NCI-H774 (cell line): ENCODE measurements at places on chromosomes 6 and 20.
A peak's percentile ranks its signal among the peaks of the same experiment; 100 is the strongest.

DNA sequence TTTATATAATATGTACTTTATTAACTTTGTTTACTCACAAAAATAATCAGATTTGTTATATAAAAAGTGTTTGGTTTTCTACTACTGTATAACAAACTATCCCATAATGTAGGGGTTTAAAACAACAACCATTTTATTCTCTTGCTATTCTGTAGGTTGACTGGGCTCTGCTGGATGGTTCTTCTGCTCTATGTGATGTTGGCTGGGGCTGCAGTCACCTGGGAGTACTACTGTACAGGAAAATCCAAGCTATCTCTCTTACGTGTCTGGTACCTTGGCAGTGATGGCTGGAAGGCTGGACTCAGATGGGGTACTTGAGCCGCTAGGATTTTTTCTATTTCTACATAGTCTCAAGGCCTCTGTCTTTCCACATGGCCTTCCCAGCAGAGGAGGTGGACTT is 44.0 kb upstream of the UBR2 start:
- DNase-seq: no peak

DNA sequence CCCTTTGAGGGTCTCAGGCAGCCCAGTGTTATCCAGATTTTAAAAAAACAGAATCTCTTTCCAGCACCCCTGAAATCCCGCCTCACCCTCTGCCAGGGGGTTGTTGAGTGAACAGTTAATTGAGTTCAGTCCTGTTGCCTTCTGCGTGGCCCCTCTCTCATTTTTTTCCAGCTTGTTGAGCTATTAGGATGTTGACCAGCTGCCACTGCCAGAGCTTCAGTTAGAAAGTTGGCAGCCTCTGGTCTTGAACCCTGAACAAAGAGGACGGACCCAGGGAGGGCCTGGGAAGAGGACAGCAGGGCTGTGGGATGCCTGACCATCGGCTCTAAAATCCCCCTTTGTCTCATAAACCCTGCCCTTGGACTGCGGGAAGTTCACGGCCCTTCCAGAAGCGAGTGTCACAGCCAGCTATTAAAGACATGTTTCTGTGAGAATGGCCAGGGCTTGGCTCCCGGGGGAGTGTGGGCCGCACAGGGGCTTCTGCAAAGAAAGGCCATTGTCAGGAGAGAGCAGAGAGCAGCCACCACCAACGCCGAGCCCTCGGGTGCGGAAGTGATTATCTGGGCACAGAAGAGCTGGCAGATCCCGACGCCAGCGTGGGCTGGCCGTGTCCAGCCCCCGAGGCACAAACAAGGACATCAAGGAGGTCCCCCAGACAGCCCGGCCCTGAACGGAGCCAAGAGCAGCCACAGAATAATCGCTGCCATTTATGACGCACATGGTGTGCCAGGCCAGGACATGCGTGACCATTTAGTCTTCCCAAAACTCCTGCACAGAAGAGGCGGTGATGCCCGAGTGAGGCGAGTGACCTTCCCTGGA is 189.0 kb downstream of the ANKRD60 start:
- DNase-seq: no peak

- DNase-seq: no peak
These were observed 65.9 kb downstream of the SSR1 start for GRCh38 chr6:7247179-7247456.

DNA sequence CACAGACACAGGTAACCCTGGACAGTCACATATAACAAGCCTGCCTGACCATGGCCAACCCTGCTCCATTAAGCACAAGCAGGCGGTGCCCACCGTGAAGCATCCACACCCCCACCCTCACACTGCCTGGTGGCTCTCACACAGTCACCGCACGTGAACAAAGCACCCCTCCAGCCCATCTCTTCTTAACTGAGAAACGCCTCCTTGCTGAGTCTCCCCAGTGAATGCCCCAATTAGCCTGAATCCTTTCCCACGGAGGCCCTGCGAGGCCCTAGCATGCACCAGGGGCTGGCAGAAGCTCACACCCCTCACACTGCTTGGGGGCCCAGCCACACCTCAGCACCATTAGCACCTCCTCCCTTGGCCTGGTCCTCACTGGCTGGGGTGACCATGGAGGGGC is 72.3 kb downstream of the GRM4 start:
- DNase-seq: no peak

DNA sequence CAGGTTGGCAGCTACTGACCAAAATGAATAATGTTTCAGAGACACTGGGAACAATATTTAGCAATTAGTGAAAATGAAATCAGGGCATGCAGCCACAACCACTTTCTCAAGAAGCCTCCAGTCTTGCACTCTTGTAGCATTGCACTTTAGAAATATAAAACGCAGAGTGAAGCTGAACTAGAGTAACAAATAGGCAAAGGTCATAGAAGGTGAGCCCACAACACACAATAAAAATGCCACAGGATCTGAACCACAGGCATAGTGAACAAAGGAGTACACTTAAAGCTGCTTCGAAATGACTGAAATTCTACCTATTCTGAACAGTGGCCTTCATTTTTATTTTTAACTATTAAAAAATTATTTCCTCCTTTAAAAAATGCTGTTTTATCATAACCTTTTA is 25.0 kb downstream of the DDO start:
- DNase-seq: no peak

DNA sequence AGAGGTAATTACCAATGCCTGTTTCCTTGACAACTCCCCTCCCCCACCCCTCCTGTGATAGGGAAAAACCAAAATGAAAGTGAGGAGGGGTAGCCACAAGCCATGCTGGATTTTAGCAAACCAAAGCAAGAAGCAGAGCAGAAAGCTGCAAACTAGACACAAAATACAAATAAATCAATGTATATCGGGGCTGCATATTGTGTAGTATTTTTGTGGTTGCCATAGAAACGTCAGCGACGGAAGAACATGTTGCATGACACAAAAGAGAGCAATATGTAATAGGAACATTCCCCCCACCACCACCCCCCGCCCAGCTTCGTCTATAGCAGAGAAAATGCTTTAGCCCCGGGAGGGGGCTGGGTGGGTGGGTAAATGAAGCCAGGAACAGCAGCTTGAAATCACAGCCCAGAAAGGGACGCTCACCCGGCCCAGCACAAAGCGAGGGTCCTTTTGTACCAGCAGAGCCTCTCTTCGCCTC is 548 bp downstream of the AGPAT4 start:
- peak; percentile 66 for DNase-seq

DNA sequence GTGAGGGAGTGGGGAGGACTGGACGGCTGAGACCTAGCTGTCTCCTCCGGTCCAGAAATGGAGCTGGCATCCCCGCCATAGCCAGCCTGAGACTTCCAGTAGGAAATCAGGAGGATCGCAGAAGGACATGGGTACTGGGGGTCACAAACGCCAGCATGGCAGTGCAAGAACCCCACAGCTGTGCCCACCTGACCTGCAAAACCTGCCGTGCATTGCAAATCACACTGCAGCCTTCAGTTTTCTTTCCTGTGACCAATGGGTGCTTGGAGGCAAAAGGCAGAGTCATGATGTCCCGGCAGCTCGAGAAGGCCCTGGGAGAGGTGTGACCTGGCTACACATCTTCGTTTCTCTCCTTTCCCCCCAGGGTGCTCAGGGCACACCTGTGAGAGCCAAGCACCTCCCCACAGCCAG is 23.3 kb upstream of the PHACTR3 start:
- no peak for DNase-seq

- DNase-seq: no peak
These were observed 115.9 kb upstream of the ARMC2 start for GRCh38 chr6:108732091-108732870.

- DNase-seq: no peak
These were observed 7.8 kb downstream of the USP49 start for GRCh38 chr6:41887331-41887751.

DNA sequence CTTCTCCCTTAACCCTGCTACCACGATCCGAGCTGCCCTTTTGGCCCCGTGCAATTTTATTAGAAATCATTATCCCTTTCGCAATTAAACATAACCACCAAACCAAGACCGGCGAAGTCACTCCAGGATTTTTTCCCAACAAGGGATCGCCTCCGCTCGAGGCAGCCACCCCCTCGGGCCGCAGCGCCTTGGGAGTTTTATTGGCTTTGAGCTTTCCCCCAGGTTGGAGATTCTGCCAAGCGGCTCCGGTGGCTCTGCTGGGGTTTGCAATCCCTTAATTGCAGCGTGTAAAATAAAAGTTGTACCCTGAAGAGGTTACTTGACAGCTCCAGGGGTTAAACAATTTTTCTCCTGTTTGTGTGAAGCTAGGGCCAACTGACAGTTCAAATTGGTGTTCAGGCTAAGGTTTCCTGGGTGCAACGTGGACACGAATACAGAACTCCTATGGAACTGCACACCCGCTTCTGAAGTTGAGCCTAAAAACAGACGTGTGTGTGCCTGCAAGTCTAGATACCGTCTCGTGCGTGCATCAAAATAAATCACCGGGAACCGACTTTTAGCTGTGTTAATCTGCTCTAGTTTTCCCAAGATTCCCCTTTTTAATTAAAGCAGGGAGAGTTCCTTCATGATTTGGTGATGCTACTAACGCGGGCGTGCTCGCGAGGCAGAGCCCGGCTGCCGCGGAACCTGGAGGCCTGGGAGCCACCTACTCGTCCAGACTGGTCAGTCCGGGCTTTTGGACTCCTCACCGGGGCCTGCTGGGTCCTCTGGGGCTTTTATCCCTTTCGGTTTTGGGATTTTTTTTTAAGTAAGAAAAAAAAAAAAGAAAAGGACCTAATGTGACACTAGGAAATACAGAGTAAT is 975 bp upstream of the TFAP2A start:
- no peak for DNase-seq

DNA sequence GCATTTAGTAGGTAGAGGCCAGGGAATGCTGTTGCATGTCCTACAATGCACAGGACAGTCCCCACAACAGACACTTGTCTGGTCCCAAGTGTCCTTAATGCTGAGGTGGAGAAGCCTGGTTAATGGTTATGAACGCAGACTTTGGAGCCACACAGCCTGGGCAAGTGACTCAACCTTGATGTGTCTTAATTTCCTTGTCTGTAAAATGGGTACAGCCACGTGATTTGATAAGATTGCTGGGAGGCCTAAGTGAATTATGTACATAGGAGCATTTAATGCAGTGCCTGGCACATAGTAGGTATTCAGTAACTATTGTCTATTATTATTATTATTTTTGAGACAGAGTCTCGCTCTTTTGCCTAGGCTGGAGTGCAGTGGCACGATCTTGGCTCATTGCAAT is 11.4 kb downstream of the KCNG1 start:
- no peak for DNase-seq

GRCh38 chr20:1415667-1416468 is 23.0 kb upstream of the FKBP1A start:
- DNase-seq: no peak

GRCh38 chr20:34536798-34537394 is 20.7 kb downstream of the DYNLRB1 start:
- no peak for DNase-seq

- peak; percentile 41 for DNase-seq
These were observed 144.5 kb downstream of the CEBPB start for GRCh38 chr20:50335105-50335504.

GRCh38 chr20:2127238-2127637 is 25.6 kb downstream of the STK35 start:
- DNase-seq: no peak

DNA sequence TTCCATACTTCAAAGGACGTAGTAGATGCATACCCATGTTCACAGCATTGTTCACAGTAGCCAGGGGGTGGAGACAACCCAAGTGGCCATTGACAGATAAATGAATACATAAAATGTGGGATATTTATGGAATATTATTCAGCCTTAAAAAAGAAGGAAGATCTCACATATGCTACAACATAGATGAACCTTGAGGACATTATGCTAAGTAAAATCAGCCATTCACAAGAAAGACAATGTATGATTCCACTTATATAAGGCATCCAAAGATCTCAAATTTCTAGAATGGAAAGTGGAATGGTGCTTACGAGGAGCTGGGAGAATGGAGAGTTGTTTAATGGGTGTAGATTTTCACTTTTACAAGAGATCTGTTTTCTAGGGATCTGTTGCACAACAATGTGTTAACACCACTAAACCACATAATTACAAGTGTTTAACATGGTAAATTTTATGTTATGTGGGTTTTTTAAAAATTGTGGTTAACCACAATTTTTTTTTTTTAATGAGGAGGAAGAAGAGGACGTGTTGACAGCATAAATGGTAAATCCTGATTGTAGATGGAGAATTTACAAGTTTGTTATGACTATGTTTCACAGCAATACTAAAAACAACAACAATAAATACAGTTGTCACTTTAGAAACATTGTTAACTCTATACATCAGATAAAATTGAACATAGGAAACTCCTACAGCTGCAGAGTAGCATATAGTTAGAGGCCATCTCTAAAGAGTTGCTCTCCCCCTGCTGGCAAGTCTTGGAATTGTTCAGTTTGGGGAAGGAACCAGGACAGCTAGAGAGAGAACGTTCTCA is 41.6 kb downstream of the CCN2 start:
- DNase-seq: peak; percentile 79

- DNase-seq: no peak
These were observed 41.0 kb downstream of the SLC9A8 start for GRCh38 chr20:49853640-49854039.

DNA sequence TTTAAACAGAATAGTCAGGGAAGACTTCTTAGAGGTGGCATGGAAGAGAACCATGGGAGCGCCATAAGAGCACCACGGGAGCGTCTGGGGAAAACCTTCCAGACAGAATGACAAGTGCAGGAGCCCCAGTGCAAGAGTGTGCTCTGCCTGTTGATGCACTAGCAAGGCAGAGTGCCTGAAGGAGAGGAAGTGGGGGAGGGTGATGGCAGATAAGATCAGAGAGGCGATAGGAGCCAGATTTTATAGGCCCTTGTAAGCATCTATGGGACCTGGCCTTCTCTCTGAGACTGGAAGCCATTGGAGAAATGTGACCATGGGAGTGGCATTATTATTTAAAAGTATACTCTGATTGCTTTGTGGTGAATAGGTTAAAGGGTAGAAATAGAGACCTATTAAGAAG is 13.1 kb downstream of the FUCA2 start:
- DNase-seq: no peak

GRCh38 chr20:49186535-49187329 is 1.4 kb downstream of the STAU1 start:
- DNase-seq: no peak

GRCh38 chr6:40550202-40551101 is 36.7 kb downstream of the LRFN2 start:
- DNase-seq: peak; percentile 2

DNA sequence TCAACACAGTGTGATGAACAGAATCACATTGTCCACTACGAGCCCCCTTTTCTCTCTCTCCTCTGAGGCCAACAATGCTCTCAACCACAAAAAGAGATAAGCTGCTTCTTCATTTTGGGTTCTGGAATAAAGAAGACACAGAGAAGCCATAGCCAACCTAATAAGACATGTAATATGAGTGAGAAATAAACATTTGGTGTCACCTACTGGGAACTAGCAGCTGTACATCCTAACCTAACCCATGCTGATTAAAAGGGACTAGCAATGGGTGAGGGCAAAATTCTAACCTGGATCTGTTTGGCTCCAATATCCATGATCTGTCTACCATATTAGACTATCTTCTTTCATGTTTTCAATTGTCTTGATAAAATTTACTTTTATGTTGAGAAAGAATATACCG is 369.1 kb upstream of the MARCKS start:
- no peak for DNase-seq

- no peak for DNase-seq
These were observed 65.1 kb upstream of the DUSP22 start for GRCh38 chr6:227074-227782.

- DNase-seq: peak; percentile 27
These were observed 37.6 kb upstream of the FBXL4 start for GRCh38 chr6:98985391-98985790.

- DNase-seq: no peak
These were observed 48.1 kb upstream of the MDGA1 start for GRCh38 chr6:37745748-37746147.
